ENCODE measurements at places on chromosomes 3 and 15.

DNA sequence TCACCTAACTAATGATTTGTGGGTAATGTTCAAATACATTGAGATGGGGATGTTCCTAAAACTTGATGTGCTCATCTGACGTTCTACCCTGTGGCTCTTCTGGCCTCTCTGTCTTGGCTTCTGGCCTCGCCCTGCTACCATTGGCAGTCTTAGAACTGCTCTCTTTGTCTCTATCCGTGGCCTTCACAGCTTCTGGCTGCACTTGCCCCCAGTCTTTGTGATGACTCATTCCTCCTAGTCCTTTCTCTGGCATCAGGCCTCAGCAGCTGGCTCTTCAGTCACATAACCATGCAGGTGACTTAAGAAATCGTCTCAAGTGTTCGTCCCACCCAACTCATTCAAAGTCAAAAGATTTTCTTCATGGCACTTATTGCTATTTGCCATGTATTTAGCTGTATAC lies 188.1 kb downstream of the BBX start:
- DNase-seq = no peak

DNA sequence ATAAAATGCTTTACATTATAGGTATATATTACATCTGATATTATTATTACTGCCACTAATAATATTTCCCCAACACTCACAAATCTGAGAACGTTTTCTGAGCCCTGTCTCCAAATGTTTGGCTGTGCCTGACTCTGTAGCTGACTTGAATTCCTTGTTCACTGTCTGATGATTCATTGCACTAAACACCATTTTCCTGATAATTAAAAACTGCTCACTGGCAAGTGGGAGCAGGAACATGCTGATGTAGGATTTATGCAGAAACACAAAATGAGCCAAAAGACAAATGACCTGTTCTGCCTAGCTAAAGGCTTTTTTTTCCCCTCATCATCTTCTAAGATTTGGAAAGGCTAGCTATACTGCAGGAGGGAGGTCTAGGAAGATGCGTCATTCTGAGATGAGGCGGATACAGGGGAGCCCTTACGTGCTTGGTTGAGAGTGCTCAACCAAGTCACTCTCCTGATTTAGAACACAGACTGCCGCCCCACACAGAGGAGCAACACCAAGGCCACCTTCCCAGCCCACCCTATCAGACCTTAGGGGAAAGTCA lies 380.7 kb downstream of the EPHB1 start:
- no peak for DNase-seq

DNA sequence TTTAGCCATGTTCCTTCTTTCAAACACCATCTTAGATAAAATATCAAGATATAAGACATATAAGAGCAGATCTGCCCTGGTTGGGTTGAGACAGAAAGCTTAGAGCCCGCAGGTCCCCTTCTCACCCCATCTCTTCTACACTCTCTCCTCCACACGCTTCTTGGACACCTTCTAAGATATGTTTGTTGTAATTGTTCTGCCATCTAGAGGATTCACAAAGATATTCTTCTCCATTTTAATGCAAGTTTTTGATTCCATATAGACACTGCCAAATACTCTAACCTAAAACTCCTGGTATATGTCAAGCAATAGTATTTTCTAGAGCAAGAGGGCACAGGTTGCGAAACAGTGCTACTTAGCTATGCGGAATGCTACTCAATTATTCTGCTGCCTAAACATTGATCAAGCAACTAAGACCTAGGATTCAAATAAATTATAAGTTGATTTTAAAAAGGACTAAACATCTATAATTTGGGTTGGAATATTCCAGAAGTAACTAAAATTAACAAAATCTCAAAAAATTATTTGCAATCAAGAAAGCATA lies 6.8 kb downstream of the CHRM5 start:
- no peak for DNase-seq

- no peak for DNase-seq
These were observed 75.1 kb downstream of the TRAK1 start for GRCh38 chr3:42166214-42166613.

GRCh38 chr3:16929311-16929710 lies 44.6 kb downstream of the PLCL2 start:
- DNase-seq = no peak

GRCh38 chr3:195761567-195762248 lies 40.9 kb downstream of the MUC20 start:
- DNase-seq = no peak

GRCh38 chr3:33277193-33277882 lies at the start of gene FBXL2:
Gene FBXL2, plus strand, starts transcription at chr3:33277442. Its CDS starts 71 bp downstream, at chr3:33277513.
- DNase-seq = peak; percentile 16

DNA sequence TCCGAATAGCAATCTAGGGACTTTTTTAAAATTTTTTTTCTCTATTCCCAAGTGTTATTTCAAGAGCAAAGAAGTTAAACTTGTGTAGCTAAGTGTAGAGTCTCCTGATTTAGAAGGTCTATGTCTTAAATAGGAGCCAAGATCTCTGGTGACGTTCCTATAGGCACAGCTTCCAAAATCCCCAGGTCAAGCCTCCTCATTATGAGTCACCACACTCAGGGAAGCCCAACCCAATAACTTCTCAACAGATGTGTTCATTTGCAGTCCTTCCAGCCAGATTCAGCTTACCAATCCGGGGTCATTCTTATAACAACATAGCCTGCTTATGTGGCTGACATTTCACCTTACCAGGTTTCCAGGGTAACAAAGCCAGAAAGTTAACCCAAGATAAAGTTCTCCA lies 270.3 kb downstream of the IL5RA start:
- DNase-seq = no peak

DNA sequence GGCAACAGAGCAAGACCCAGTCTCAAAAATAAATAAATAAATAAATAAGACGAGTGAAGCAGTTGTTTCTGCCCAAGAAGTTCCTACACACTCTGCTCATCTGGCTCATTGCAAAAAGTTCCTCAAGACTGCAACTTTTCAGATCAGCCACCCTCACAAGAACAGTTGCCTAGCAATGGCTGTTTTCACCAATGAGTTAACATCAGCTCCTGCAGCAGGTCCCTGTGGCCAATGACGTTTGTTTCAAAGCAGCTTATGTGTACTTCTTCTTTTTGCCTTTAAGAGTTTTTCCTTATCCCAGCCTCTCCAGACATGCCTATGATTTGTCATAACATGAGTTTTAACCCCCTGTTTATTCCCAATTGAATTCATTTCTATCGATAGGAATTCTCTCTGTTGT lies 118.4 kb upstream of the SPRED1 start:
- DNase-seq = no peak

- no peak for DNase-seq
These were observed 241.4 kb upstream of the TBL1XR1 start for GRCh38 chr3:177438596-177439220.

All from skeletal muscle cell (primary cell).